DMS53 (cell line): ENCODE measurements at places on chromosomes 11 and 22.

DNA sequence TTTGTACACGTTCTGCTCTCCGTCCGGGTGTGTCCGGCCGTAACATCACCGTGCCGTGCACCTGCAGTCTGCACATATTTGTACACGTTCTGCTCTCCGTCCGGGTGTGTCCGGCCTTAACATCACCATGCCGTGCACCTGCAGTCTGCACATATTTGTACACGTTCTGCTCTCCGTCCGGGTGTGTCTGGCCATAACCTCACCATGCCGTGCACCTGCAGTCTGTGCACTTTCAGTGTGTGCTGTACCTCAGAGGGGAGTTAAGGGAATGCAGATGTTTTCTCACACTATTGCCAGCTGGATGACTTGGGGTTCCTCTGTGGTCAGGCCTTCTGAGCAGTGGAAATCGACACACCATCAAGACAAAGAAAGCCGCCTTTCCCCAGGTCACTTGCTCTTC is 4.2 kb downstream of the TTLL8 start:
- DNase-seq: peak; percentile 54

GRCh38 chr11:12421386-12421785 is 44.0 kb downstream of the PARVA start:
- no peak for DNase-seq

DNA sequence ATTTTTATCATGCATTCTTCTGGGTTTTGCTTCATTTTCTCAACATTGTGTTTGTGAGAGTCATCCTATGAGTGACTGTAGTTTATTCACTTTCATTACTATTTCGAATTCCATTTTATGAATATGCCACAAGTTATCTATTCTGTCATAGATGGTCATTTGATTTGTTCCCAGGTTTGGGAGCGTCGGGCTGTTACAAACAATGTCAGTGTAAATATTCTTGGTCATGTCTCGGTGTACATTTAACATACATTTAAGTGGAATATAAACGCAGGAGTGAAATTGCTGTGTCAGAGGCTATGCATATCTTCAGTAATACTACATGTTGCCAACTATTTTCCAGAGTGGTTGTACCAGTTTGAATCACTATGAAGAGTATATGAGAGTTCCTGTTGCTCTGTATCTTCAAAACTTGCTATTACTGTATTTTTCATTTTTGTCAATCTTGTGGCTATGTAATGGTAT is 2.4 kb downstream of the TRIM44 start:
- peak; percentile 3 for DNase-seq

DNA sequence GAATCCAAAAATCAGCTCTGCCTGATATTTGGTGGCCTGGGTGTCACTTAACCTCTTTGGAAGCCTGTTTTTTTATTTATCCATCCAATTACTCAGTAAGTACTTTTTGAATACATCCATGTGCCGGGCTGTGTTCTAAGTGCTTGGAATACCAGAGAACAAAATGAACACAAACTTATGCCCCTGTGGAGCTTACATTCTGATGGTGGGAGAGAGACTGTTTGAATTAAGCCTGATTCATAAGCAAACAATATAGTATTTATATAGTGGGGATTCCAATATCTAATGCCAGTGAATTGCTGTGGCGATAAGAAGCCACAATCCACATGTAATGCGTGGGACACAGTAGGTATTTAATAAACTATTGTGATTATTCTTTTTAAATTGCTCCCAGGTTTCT is 19.4 kb downstream of the KCNJ5 start:
- DNase-seq: no peak

DNA sequence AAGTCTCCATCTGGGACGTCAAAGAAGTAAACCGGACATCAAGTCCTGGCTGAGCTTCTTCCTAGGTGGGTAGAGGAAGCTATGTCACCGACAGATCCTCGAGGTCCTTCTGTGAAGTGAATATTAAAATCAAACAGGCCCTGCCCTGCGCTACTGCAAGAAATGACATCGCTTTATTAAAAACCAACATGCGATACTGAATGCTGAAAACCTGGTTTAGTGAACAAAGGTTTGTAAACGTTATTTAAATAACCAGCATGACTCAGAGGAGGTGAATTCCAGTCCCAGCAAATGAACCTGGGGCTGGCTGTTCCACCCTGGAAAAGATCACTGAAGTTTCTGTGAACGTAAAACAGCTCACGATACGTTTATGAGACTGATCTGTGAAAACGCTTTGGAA is 645 bp downstream of the RTCB start:
- peak; percentile 37 for DNase-seq

GRCh38 chr11:37804666-37805065 is 1206.6 kb upstream of the RAG2 start:
- DNase-seq: no peak

- no peak for DNase-seq
These were observed 10.5 kb upstream of the CFAP300 start for GRCh38 chr11:102036757-102037156.

DNA sequence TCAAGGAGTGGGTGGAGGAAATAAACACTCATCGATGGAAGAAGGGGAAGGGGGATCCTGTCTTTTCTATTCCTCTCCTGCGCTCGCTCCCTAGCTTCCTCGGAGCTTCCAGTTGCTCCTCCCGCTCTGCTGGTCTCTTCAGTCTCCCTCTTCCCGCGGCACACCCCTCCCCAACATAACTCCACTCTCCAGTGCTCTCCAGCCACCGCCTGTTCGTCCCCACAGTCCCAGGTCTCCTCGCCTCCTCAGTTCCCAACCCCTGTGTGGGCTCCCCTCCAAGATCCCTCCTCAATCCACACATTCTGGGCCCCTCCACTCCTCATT is 438 bp downstream of the ZW10 start:
- peak; percentile 65 for DNase-seq

DNA sequence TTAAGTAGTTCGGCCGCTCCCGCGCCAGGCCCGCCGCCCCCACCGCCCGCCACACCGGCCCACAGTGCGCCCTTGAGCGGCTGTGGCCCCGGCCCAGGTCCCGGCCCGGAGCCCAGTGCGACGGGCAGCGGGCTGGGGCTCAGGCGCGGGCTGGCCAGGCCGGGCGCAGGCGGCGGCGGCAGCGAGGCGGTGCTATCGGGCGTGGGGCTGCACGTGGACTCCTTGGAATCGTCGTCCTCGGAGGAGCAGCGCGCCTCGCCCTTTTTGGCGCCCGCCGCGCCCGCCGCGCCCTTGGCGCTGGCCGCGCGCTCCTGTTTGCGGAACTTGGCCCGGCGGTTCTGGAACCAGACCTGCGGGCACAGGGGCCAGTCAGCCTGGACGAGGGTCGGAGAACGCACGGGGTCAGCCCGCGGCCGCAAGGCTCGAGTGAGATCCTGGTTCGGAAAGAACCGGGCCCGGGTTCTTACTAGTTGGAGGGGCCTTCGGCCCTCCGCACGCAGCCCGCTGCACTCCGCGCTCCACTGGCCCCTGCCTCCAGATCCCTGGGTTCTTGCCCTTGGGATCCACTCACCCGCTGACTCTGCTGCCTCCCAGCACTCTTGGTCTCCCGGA is 4.0 kb downstream of the PHOX2A start:
- peak; percentile 89 for DNase-seq

- DNase-seq: no peak
These were observed 2.9 kb upstream of the IL18BP start for GRCh38 chr11:71995726-71996291.

DNA sequence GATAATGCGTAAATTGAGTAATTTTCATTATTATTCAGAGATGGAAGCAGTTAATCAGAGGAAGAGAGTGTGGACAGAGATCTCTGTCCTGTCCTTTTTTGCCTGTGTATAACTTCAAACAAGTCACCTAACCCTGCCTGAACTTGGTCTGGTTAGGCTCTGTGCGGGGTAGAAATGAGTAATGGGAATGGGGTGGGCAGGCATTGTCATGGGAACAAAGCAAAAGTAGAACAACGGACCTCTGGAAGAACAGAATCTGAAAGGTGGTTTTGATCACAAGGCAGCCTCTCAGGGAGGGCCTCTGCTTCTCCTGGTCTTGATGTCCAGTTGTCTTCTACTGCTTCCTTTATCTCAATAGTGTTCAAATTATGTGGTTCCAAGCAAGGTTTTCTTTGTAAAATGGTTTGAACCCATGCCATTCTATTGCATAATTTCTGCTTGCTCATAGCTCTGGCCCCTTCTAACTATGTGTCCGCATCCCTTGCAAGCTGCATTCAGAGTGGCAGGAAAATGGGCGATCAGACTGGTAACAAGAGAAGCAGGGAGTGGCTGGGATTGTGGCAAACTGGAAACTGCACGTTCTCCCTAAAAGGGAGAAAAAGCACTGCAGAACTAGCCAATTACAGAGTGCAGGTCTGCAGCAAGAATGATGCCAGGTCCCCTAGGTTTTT is 76.1 kb downstream of the PRR5L start:
- DNase-seq: no peak

- DNase-seq: no peak
These were observed 37.6 kb downstream of the PITPNB start for GRCh38 chr22:27881421-27881820.

DNA sequence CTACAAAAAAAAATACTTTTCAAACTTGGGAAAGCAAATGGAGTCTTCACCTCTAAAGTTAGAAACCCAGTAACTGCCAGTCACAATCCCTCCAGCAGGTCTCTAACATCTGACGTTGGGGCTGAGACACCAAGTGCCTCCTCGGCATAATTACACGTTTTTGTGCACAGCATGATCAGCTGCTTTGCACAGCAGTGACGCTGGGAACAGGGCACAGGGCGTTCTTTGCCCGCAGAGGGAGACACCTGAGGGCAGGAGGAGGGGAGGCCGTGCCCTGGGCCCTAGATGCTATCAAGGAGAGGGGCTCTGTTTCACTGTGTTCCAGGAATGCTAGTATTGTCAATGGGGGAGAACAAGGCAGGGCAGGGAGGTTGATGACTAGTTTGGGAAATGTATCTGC is 120.1 kb downstream of the PARVA start:
- DNase-seq: no peak

GRCh38 chr11:33344611-33345010 is 87.4 kb downstream of the HIPK3 start:
- peak; percentile 6 for DNase-seq

GRCh38 chr11:1896923-1897322 is 5.2 kb upstream of the PRR33 start:
- no peak for DNase-seq

- DNase-seq: no peak
These were observed 521.0 kb downstream of the ETS1 start for GRCh38 chr11:128066399-128066798.

DNA sequence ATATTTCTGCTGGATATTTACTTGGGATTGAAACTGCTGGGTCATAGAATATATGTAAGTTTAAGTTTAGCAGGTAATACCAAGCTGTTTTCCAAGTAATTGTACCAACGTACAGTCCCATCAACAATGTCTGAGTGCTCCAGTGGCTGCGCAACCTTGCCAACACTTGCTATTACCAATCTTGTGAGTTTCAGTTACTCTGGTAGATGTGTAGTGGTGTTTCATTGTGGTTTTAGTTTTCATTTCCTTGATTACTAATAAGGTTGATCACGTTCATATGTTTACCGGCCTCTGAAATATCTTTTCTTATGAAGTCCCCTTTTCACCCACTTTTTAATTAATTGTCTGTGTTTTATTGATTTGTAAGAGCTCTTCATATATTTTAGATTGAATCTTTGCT is 370.6 kb upstream of the CADM1 start:
- DNase-seq: no peak

DNA sequence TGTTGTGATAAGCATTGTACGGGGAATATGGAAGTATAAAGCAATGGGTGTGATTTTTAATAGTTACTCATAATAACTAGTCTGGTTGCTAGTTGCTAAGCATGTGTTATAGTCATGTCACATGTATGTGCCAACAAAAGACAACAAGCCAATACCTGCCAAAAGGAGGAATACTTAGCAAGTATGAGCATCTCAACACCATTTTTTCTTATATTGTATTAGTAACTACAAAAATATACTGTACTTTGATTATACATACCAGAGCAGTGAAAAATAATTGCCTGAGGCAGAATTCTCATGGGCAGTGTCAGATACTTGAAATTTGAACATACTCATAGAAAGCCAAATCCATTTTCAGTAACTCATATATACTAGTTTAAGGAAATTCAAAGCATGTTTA is 62.4 kb upstream of the ALKBH3 start:
- no peak for DNase-seq

DNA sequence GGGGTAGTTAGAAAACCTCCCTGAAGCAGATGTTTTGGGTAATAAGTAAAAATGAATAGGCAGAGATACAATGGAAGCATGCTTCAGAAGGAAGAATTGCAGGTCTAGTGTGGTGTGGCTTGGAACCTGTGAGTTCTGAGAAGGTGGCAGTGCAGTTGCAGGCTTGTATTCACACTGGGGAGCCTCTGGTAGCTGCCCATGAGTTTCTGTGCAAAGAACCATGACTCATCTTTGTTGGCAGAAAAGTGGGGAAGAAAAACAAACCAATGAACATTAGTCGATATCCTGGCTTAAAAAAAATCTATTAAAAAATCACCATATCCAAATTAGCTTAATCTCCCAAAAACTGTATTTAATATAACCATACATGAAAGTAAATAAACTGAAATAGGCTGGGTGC is 232.6 kb downstream of the FAT3 start:
- DNase-seq: no peak

DNA sequence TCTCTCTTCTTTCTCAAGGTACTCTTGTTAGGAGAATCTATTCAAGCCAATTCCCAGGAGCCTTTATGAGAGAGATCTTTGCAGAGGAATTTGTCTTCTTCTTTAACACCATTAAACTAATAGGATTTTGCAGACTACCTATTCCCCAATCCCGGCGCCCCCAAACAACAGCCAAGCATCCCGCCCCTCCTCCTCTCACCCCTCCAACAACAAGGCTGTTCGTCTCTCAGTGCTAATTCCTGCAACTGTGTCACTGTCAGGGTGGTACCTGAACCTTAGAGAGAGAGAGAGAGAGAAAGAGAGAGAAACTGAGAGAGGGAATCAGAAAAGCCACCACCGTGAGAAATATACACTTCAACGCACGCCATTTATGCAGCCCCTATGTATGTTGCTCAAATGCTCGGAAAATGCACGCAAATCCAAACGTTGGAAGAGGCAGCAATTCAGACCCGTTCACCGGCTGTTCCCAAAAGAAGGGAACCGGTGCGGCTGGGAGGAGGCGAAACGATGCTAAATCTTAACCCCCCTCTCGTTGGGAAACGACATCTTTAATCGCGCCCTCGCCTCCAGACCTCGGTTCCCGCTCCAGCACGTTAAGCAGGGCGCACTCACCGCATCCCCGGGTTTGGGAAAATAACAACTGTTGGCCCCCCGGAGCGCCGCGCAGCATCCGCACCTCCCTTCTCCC is 961 bp downstream of the KCNA4 start:
- no peak for DNase-seq

GRCh38 chr11:20293992-20294391 is 69.5 kb upstream of the HTATIP2 start:
- no peak for DNase-seq
